Stimulated activated CD8-positive, alpha-beta memory T cell treated with anti-CD3 and anti-CD28 coated beads, Interleukin-4, amount 100 ng/mL, for 1 hour (primary cell): ENCODE measurements at places on chromosomes 7 and 10.

DNA sequence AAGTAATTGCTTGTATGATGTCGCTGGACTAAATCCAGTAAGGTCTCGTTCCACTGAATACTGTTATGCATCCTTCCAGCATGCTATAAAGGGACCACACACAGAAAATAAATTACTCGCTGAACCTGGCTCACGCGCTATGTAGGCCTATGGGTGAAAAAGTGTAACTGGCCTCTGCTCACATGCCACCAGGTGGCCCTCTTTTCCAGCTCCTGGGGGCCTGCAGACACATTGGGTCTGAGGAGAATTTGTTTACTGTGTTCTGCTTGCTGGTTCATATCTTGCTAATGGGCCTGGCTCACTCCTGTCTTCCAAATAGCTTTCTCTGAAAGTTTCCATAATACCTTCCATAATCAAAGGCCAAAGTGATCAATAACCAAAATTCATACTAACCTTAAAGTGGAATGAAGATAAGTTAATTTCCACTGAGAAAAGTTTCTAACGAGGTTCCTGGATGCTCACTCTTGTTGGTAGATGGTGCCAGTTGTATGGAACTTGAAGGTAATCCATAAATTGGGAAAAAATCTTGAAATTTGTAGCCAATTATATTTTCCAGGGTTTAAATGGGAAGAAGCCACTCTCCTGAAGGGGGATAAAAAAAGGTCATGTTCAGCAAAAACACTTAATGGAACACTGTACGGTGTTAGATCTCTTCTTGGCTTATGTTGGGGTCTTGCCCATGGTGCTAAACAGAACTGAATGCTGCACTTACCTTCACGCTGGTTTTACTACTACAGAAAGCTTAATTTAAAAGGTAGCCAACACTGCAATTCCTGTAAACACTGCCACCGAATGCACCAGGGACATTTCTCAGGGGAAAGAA lies 27.0 kb upstream of the ZPBP start:
- DNase-seq: no peak

DNA sequence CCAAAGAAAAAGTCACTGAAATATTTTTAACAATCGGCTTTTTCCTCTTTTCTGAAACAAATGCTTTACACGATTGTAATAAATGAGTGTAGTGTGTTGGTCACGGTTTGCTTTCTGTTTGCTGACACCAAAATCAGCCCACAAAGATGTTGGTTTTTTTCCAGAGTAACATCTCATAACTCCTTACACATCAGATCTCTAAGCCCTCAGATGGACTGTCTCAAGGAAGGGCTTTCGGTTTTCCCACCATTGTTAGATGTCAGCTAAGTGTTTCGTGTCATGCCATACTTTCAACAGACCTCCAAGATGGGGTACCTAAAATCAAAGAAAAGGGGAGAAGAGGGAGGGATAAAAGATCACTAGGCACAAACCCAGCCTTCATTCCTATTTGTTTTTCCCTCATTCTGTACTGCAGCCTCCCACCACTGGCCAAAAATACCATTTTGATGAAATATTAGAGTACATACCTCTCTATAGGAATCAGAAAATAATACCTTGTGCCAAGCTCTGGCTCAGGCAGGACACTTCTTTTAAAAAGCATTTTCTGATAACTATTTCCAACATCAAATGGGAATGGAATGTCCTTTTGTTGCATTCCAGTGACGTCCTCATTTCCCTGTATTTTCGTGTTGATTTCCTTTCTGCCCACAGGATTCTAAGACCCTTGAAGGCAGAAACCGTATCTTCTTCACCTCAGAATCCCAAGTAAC lies 159.1 kb downstream of the DGKI start:
- no peak for DNase-seq

- DNase-seq: no peak
Measured at GRCh38 chr10:9452056-9452455, 1397.6 kb downstream of the GATA3 start.

DNA sequence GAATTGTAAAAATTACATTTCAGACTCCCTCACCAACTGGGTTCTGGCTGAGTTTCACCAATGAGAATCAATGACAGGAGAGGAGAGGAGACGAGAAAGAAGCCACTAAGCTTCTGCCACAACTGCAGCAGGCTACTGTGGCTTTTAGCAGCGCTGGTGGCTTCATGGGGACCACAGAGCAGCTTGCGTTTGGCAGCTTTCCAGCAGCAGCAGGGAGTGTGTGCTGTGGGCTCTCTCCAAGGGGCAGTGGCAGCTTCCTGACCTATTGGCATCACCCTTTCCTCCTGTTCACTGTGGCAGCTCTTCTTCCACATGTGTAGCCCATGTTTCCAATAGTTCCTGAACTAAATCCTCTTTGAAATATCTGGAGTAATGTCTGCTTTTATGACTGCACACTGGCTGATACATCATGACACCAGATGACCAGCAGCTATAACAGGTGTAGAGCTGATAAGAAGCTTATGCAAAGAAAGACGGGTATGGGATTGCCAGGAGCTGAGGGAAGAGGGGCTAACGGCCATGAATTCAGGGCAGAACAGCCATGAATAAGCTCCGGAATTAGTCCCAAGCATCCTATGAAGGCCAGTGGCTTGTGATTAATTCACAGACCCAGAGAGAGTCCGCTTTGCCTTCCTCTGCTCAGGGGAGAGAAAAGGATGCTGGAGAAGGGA lies 46.8 kb downstream of the KCNH2 start:
- no peak for DNase-seq

DNA sequence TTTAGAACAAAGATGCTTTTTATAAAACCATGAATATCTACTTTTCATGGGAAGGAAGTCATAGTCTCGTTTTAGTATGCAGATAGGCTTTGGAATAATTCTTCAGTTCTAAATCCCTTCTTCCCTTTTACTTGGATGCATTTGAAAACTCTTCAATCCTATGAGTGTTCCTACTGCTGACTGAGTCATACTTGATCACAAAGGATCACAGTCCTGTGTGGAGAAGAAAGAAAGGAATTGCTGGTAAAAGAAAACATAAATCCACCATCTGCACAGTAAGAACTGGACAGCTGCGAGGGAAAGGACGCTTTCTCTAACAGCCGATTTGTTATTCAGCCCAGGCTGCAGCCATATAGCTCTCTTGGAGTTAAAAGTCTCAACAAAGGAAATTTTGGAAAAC lies 209.9 kb downstream of the SEMA3E start:
- DNase-seq: no peak

DNA sequence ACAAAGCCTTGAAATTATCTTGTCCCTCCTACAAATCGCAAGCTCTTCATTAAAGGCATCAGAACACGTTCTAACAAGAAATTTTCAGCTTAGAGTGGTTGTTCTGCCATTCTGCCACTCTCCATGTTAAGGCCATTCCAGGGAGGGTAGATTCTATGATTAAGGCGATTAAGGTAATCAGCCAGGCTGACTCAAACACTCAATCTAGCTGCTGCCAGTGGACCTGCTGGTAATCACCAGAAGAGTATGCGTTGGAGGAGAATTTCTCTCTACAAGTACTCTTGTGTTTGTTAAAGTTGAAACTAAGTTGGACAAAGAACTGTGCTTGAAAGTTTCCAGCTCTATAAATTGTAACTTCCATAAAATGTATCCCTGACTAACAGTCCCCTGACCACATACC lies 149.2 kb upstream of the COL1A2 start:
- no peak for DNase-seq

GRCh38 chr7:123823898-123824753 lies 20.8 kb upstream of the HYAL4 start:
- no peak for DNase-seq

DNA sequence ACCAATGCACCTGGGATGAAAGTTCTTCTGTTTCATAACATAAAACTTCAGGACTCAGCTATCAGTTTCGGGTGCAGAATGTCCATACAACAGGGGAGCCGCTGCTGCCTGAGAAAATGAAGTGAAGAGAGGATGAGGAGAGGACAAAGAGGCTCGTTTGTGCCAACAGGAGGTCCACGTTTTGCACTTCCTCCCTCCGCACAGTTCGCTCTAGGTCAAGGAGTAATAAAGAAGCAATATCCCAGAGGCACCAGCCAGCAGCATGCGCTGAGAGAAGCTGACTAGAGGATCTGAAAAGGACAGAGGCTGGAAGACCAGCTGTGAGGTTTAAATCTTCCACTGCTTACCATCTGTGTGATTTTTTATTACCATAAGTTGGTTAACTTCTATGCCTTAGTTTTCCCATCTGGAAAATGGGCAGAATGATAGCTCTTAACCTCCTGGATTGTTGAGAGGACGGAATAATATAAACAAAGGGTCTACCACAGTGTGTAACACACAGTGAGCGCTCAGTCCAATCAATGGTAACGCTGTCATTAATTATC lies 709 bp downstream of the GPAM start:
- no peak for DNase-seq

- DNase-seq: peak; percentile 51
Measured at GRCh38 chr10:11162828-11163599, 145.3 kb downstream of the CELF2 start.
